ENCODE measurements at places on chromosomes 12 and 14. TPM values are rescaled to one million over a fixed set of nuclear protein-coding genes. Genes with fewer than 3 reads are reported as not detected.

NUAK1 gene
- 3.7 TPM for total RNA-seq

RNU4-1 gene
- 3,645 TPM for total RNA-seq

OR6C2 gene
- not detected for total RNA-seq

DNA sequence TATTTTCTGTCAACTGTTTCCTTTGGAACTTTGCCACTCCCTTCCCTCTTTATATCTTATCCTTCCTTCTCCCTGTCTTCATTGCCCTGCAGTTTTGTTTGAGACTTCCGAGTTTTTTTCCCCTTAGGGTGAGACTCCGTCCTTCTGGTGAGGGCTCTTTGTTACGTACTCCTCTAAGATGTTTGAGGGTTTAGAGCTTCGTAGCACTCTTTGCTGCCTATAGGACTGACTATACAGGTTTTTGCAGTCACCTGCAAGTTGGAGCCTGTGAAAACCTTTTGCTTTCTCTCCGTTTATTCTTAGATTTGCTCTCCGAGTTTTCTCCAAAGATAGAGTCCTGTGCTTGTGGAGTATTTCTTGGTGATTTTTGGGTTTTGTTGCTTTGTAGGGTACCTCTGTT lies 41.7 kb upstream of the MYRFL start:
- DNase-seq: no peak

ARHGAP9 gene
- 0.75 TPM for total RNA-seq

MDM2 gene
- 113 TPM for total RNA-seq

NFE2 gene
- 6.2 TPM for total RNA-seq

ZNF84 gene
- 21.8 TPM for total RNA-seq

DNA sequence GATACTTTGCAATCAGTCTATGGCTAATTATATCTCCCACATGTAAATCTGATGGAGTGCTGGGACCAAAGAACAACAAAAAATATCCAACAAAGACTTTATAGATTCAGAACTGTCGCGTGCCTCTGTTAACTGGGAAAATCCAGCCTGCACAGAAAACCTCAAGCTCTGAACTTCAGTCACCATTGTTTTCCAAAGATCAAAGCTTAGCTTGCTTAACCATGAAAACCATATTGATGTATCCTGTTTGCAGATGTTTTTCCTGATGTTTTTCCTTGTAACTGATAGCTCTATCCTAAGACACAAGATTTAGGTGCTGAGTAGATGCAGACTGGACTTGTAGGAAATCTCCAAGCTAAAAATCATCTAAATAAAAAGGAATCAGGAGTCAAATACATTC lies 163.7 kb downstream of the GXYLT1 start:
- no peak for DNase-seq

DNA sequence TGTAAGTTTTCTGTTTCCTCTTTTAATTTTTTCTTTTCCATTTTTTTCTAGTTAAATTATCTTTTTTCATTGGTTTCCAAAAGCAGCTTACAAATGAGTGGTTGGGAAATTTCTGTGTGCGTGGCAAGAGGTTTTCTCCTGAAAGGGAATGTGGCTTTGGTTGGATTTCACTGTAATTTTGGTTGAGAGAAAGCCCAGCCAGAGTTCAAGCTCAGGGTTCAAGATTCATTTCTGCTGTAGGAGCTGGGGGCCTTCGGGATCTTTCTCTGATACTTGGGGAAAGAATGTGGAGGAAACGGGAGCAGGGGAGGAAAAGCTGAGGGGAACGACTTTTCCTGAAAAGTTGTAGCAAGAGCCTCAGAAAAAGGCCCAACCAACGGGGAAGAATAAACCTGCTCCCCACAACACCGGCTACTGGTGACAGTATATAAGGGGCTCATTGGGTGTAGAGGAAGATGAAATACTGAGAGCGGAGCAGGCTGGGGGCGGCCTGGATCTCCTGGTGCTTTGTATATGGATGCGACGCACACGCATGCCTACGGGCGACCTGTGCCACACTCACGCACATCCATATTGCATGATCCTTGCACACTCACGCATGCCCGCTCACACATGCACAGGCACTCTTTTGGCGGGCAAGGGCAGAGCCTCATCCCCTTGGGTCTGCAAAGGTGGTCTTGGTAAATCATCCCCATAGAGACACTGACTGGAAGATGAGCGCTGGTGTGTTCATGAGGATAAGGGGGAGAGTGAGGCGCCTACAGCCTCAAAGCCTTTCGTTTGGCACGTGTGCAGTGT lies 1.9 kb downstream of the HOXC10 start:
- DNase-seq: no peak

DNA sequence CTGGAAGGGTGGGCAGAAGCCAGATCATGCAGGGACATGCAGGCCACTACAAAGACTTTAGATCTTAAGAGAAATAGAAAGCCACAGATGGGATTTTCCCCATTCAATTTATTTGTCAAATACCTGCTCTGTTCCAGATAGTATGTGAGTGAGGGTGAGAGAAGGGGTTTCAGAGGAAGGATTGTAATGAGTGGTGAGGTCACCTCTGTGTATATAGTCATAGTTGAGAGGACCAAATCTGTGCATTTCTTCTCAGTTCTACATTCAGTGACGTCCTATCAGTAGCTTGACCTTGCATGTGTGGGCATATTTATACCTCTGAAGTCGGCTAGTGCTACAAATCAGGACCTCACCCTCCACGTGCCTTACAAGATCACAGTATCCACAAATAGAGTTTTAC lies 31.2 kb upstream of the RBM19 start:
- DNase-seq: no peak

PCED1B gene
- total RNA-seq: 7.0 TPM

DNA sequence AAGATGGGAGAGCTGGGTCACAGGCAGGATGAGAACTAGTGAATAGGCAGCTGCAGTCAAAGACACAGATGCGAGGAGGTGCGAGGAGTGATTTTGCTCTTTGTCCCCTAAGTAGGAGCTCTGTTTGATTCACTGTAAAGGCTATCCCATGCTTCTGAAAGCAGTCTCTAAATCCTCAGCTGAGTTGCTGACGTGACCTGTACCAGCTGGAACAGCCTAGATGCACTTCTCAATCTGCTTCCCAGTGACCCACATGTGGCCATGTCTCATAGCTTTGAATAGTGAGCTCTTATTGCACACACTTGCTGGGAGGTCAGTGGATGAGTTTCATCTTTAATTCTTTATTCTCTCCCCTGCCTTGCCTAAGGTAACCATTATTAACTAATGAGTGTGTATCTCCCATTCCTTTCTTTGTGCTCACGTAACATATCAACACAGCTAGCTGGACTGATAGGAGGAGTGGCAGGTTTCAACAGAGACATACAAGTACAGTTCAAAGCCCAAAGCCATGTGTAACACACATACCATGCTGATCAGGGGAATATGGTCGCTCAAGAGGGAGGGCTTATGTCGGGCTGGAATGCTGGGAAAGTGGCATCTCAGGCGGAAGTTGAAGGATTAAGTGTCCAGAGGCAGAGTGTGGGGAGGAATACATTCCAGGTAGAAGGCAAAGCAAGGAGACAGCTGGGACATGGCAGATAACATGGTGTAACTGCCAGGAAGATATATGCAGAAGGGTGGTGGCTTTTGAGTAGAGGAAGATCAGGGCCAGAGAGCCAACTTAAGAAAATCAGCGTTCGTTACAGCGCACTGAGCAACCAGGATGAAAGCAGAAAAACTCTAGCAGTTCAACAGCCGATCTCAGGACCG lies 15.4 kb upstream of the YY1 start:
- no peak for DNase-seq

GRCh38 chr14:100665511-100666032 lies 61.1 kb upstream of the DLK1 start:
- no peak for DNase-seq

GRCh38 chr14:104360501-104360900 lies 219.1 kb upstream of the C14orf180 start:
- DNase-seq: no peak

GRCh38 chr14:53226553-53226952 lies 73.4 kb upstream of the DDHD1 start:
- no peak for DNase-seq

DNA sequence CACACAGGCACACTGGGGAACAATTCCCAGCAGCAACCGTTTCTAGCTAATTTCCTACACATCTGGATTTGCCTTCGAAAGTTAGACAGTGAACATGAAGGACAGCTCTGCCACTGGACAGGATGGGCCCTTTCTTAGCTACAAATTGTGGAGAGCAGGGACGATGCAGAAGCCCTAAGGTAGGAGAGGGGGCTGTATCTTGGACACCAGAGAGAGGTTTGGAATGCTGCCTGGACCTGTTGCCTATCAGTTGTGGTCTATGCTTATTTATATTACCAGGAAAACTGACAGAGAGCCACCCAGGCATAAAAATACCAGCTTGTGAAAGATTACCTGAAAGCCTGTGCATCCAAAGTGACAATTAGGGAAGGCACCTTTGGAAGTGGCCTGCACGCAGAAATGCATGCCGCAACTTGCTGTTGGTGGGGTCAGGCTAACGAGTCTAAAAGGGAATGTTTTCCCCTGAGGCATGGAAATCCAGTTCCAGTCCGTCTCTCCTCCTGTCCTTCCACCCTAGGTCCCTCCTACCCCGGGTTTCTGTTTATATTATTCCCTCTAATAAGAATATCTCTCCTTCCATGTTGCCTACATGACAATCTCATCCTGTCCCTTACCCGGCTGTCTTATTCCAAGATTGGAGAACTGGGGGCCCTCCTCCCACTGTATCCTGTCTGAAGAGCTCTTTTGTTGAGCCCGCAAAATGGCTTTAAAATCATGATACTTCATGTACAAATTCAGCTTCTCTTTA lies 60.2 kb downstream of the MDM2 start:
- DNase-seq: no peak

CAPZA3 gene
- not detected for total RNA-seq

DNA sequence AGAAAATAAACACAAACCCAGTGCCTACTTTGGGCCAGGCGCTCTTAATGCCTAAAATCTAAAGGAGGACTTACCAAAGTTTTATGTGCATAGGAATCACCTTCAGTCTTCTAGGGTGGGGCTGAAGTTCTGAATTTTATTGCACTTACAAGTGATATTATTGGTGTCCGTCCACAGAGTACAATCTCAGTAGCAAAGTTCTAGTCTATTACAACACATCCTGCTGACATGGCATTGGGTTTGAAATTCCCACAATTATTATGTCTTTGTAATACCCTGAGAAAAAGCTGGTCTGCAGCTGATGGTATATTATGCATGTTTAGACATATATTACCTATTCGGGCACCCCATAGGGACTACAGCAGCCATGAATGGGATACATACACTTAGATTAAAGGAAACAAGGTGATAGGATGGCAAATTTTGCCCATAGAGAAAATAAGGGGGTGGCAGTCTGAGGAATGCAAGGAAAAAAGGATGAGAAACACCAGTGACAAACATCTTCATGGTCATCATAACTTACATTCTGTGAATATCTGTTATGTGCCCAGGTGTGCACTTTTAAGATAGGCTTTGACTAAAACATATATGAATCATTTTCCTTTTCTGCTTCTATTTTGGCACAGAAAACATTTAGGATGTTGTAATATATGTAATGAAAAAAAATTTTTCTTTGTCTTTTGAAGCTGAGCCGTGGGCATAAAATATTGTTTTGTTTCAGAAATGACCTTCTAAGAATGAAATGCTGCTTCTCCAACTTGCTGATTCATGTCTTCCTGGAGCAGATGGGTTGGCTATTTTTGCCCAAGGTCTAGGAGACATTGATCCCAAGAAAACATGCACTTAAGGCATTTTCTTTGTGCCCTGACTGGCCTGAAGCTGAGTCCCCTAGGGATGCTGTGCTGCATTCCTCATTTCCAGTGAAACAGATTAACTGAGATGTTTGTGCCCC lies 27.2 kb upstream of the ALG10 start:
- no peak for DNase-seq

GLIPR1L2 gene
- not detected for total RNA-seq

IFNG-AS1 gene
- not detected for total RNA-seq

POLR3B gene
- 13.7 TPM for total RNA-seq

DNA sequence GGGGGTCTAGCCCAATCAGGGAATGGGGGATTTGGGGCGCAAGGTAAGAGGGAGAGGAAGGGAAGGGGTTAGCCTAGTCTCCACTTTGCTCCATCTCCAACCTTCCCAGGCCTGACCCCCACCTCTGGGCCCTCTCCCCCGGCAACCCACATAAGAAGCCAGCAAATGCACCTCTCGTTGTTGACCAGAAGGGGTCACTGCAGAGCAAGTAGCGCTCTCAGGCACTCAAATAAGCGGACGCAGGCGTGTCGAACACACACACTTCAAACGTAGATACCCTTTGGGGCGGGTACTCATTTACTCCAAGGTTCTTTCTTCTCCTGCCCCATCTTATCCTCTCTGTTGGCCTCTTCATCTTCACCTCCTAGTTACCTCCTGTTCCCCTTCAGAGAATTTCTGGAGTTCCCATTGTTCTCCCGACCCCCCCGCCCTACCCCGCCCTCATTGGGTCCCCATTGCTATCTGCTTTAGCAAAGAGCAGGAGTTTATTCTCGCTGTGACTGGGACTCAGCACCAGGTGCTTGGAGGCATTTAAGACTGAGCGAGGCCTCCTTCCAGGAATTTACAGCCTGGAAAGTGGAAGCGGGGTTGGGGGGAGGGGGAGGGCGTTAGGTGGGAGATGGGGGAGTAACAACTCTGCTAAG lies 1.5 kb upstream of the SRRM4 start:
- peak; percentile 38 for DNase-seq

DNA sequence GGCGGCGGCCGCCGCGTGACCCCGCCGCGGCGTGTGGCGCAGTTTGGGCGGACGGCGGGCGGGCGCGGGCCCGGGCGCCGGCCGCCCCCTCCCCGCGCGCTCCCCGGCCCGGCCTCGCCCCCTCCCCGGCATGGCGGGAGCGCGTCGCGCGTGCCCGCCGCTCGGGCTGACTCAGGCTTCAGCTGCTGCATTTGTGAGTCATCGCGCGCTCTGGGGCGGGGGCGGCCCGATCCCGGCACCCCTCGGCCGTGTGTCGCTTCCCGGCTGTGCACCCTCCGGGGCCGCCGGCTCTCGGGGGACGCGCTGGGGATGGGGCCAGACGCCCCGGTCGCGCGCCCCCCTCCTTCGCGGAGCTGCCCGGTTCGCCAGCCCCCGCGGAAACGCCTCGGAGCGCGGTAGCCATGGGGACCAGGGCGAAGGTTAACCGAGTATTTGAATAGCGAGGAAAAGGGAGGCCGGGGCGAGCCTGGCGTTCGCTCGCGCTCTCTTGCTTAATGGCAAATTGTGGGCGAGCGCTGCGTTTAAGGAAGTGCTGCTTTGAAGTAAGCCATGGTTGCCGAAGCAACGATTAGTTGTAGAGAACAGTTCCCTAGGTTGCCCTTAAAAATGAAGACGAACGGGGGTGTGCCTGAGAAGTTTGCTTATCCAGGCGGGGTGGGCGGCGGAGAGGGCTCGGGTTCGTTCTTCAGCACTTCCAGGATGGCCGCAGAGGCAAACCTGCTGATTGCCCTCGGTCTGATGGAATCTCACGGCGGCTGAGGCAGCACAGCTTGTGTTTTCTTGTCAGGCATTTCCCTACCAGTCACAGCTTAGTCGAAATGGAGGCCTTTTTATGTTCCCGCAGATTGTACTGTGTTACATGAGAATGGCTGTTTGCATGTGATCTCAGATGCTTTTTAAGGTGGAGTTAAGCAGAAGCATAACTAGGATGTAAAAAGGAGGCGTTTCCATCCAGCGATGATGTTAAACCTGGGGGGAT lies 896 bp downstream of the EIF5 start:
- DNase-seq: peak; percentile 75

- DNase-seq: no peak
Observed at GRCh38 chr12:62703011-62703380, 232.0 kb downstream of the PPM1H start.
